Fibroblast of skin of left quadriceps (primary cell): ENCODE measurements at places on chromosomes 7 and 10.

DNA sequence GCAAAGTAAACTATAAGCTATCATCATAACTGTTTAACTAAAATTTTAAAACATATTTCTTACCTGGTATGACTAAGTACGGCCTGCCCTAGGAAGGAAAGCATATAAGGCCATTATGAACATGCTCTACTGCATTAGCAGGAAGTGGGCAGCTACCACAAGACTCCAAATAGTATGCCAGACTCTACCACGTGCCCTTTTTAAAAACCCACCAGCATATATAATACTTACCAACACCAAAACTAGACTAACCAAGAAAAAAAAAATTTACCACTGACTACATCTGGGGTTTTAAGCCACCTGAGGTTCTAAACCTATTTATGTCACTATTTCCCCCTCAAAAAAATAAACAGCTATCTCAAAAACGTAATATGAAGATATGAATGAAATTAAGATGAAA is 30.1 kb downstream of the NUDCD3 start:
- DNase-seq: no peak

- no peak for DNase-seq
Measured at GRCh38 chr10:17470246-17470645, 15.9 kb upstream of the ST8SIA6 start.

DNA sequence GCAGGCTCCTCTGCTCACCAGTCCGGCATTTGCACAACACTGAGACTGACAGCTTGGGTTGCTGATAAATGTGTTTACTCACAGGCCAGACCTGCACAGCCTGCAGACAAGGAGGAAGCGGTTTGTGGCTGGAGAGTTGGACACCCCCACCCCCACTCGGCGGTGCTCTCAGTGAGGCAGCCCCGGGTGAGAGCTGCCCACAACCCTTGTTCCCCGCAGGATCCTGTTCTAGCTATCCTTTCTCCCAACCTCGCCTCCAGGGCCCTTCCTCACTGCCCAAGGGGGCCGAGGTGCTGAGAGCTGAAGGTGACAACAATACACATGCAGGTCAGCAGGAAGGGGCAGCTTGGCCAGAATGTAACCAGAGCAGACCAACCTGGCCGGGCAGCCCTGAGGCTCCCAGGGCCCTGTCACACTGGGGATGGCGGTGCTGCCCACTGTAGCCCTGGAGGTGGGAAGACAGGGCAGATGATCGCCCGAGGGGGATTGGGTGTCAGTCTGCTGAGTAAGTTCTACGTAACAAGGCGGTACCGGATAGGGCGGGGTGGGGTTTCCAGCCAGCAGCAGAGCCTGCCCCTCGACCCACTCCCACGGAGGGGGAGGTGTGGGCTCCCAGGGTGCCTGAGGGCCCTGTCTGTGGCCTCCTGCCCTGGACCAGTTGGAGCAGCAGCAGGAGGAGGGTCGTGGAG is 2.1 kb upstream of the ADAM8 start:
- DNase-seq: no peak

DNA sequence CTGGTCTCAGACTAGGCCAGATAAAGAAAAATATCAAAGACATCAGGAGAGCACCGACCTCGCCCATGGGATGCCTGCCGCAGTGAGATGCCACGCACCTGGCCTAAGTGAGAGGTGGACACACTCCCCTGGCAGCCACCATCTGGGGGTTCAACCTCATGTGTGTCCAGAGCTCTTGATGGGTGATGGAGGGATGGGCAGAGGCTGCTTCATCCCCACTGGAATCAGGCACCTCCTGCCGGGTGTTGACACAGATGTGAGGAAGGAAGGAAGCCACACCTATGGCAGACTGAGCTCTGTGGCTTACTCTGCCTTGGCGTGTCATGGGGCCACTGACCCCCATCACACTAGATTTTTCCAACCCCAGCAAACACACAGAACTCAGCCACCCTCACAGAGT is 11.4 kb downstream of the ZNF488 start:
- DNase-seq: no peak

DNA sequence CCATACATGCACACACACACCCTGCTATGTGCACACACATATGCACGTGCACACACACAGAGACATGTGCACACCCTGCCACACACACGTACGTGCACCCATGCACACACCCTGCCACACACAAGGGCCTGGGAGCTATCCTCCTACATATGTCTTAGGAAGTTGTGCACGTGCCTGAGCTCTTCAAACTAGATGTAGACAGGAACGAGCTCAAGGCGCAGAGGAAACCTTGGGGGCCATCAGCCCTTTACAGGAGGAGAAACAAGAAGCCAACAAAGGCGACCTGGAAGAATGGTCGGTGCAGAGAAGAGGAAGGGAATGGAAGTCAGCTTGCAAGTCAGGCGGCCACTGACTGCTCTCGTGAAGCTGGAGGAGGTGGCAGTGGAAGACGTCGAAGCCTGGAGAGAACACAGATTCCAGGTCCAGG is 58.7 kb downstream of the AOC1 start:
- DNase-seq: no peak

- DNase-seq: no peak
Measured at GRCh38 chr10:10054466-10054865, 963.2 kb upstream of the CELF2 start.

DNA sequence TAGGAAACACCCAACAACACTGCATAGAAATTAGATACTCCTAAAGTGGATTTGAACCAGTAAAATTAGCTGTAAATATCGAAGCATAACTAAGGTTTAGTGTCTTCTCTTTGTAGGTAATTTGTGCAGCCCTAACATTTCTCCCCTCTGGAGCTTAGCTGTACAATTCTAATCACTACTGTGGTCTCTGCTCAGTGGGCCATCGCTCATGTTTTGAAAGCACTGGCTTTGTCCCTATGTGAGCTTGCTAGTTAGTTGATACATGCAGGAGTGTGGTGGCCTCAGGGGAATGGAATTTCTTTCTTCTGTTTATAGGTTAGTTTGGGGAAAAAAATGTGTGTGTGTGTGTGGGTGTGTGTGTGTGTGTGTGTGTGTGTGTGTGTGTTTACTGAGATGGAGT is 373.1 kb downstream of the DPP6 start:
- no peak for DNase-seq

DNA sequence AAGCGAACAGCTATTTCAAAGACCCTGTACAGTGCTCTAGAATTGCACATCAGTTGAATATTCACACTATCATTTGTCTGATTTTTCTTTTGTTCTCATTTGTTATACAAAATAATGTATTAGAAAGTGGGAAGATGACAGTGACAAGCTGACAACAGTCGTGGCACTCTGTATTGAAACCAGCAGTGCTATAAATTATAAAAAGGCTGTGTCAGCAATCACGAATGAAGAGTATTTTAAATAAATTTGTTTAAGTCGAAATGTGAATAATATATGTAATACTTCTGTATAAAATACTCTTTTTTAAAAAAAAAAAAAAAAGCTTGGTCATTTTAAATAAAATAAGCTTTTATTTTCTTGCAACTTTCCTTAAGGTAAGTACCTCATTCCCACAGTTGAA is 122.6 kb downstream of the VPS50 start:
- no peak for DNase-seq

DNA sequence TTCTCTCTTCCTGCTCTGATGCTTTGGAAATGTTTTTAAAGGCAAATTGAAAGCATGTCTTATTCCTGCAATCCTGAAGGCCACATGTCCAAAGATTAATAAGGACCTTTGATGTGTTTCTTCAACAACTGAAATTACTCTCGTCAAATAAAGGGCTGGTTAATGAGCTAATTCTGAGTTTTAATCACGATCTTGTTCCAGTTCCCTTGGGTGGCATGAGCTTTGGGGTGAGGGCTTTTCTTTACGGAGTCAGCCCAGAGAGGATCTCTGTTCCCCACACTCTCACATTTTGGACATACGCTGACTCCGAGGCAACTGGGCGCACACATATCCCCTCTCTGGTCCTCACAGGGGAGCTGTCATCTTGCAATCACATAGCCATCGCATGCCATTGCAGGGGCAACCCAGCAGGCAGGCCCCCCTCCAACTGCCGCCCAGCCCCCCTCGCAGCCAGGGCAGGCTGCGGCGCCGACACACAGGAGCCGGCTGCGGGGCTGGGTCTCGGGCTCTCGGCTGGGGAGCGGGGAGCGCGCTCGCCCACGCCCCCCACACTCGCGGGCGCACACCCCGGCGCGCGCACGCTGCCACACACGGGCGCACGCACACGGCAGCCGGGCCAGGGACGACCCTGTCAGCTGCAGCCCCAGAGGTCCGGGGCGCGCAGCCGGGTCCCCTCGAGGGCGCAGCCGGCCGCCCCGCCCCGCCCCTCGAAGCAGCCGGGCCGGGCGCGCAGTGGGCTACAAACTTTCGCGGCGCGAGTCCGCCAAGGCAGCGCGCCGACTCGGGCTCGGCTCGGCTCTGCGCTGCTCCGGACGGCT is at the start of gene GDF10:
TSS of gene GDF10 (plus strand) at position 587 of the 818 bp plus-strand sequence. CDS start 455 bp downstream, outside the sequence.
- DNase-seq: no peak

- DNase-seq: no peak
Measured at GRCh38 chr7:44981035-44981706, 2.4 kb upstream of the MYO1G start.

DNA sequence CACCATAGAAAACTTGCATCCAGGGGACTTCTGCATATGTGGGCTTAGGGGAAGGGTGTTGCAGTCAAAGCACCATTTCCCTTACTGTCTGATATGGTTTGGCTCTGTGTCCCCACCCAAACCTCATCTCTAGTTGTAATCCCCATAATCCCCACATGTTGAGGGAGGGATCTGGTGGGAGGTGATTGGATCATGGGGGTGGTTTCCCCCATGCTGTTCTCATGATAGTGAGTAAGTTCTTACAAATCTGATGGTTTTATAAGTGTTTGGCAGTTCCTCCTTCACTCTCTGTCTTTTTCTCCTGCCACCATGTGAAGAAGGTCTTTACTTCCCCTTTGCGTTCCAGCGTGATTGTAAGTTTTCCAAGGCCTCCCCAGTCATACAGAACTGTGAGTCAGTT is 177.4 kb downstream of the ADK start:
- DNase-seq: no peak

- no peak for DNase-seq
Measured at GRCh38 chr7:42222125-42222524, 14.9 kb downstream of the GLI3 start.

- no peak for DNase-seq
Measured at GRCh38 chr10:81251457-81252115, 623.4 kb upstream of the NRG3 start.

GRCh38 chr10:48748573-48748972 is 63.9 kb downstream of the WDFY4 start:
- DNase-seq: no peak

DNA sequence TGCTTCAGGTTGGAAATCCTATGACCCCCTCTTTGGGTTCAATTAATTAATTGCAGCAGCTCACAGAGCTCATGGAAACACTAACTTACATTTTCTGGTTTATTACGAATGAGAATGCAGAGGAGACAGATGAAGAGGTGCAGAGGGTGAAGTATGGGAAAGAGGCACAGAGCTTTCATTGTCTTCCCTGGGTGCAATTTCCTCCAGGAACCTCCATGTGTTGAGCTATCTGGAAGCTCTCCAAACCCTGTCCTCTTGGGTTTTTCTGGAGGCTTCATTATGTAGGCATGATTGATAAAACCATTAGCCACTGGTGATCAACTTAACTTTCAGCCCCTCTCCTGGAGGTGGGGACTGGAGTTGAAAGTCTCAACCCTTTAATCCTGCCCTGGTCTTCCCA is 133.0 kb upstream of the AUTS2 start:
- no peak for DNase-seq

DNA sequence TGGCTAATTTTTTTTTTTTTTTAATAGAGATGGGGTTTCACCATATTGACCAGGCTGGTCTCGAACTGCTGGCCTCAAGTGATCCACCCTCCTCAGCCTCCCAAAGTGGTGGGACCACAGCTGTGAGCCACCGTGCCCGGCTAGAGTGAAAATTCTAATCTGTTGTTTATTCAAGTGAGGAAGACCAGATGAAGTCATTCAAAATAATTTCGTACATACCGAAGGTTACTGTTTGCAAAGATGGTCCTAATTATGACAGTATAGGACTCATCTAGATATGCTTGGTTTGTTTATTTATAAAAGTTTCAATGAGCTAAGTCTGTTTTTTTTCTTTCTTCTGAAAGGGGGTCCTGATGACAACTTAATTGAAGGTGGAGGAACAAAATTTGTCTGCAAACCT is 376.8 kb downstream of the EXOC4 start:
- peak; percentile 73 for DNase-seq

DNA sequence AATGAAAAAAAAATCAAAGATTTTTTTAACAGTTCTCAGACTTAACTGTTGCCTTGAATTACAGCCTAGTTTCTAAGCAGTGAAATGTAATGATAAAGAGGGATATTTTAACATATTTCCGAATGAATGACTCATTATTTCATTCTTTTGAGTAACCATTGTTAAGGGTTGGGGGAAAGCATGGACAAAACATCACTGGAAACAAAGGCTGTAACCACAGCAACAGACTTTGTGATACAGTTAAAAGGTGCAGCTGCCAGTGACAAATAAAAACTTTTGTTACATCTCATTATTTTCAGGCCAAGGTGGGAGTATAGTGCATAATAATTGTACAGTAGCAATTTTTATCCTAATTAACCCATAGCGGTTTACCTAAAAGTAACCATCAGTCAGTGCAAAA is 172.6 kb downstream of the LRRTM3 start:
- no peak for DNase-seq

DNA sequence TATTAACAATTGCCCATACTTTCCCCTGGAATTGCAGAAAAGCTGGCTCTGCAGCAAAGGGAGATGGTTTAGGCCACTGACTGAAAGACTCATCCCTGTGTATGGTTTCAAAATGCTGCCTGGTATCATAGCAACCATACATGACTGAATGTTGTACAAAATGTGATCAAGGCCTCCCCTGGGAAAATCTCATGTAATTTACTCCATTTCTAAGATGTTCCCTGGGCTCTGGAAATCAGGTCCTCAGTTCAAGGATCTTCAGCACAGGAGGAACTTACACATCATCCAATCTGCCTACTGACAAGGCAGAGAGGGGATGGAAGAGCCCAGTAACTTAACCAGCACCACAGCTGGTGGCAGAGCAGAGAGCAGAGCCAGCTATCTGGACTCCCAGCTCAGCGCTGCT is 111.8 kb downstream of the JAZF1 start:
- no peak for DNase-seq

DNA sequence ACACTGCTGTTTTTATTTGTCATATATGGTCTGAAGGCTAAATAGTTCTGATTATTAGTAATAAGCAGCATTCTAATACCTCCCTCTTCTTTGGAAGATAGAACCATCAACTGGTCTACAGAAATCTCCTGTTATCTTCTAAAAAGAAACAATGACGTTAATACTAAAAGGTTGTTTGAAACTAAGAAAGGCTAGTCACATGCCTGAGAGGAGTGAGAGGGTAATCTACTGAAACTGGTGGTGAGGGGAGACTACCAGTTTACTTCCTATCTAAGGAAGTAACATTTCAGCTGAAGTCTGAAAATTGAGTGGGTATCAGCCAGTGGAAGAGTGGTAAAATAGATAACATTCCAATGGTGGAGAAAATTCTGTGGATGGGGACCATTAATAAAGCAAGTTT is 48.4 kb downstream of the FGFBP3 start:
- no peak for DNase-seq

- DNase-seq: no peak
Measured at GRCh38 chr10:71756311-71757191, 16.8 kb downstream of the VSIR start.

GRCh38 chr10:35637462-35637861 is 4.6 kb downstream of the FZD8 start:
- DNase-seq: no peak
